ENCODE measurements at places on chromosomes 4 and X.

DNA sequence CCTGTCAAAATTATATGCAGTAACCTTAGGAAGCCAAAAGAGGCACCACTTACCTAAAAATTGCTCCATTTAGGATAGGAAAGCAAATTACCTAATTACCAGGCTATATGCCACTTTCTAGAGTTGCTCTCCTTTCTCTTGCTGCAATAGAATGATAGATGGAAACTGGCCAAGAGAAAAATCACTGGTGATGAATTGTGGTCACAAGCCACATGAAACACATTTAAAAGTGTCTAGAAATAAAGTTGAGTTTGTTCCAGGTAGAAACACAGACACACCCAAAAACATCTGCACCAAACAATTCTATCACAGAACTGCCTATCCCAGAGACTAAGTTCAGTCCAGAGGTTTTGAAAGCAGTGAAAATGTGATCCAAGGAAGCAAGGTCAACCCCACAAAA lies 337.7 kb downstream of the PCDH19 start:
- DNase-seq: no peak

DNA sequence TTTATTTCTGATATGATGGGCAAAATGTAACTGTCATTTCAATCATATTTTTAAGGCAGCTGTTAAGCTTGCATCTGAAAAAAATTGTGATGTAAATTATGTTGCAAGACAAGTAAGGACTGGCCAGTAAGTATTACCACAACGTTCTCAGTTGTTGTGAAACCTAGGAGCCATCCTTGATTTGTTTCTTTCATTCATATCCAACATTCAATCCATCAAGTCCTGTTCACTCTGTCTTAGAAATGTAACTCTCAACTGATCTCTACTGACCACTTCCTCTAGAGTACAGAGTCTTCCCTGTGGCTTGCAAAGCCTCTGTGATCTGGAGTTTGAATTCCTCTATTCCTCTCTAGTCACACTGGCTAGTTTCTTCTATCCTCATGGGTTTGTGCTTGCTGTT lies 161.4 kb upstream of the MAD2L1 start:
- DNase-seq: no peak

DNA sequence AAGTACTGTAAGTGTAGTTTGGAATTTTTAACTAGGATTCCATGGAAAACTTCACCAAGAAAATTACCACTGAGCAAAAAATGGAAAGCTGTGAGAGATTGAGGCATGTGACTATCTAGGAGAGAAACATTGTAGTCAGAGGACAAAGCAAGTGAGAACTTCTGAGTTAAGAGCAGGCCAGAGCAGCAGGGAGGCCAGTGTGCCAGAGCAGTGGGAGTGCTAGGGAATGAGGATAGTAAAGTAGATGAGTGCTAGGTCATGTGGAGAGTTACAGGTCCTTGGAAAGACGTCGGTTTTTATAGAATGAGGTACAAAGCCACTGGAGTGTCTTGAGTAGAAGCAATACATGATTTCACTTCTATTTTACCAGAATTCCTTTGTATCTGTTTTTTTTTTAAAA lies 52.7 kb upstream of the FAT4 start:
- no peak for DNase-seq

DNA sequence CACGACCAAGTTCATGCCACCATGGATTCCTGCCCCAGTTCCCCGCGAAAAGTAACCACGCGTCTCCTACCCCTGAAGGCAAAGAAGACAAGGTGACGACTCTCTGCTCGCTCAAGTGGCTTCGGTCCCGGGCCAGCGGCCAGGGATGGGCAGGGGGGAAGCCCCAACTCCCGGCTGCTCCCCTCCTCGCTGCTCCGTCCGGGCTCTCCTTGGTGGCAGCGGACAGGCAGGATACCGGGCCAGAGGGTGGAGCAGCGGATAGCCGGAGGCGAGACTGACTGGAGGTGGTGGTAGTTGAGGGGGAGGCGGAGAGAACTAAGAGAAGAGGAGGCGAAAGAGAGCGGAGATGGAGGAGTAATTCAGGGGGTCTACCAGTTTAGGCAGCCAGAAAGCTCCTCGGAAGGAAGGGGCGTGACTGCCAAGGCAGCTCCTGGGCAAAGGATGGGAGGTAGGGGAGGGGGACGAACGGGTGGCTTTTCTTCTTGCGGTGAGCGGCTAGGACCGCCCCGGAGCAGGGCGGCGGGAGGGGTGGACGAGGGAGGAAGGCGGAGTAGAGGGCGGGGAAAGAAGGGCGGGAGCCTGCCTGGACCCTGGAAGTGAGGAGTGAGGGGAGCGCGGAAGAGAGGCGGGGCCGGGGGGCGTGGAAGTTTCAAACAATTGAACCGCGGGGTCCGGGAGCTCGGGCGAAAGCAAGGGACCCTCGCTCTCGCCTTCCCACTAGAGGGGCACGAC lies at the start of gene AMOT:
Gene AMOT (minus strand): TSS at position 450 of the 732 bp plus-strand sequence. CDS start 17,705 bp downstream, outside the sequence.
- no peak for DNase-seq

- no peak for DNase-seq
Observed at GRCh38 chr4:187576751-187577150, 418.8 kb upstream of the ZFP42 start.

DNA sequence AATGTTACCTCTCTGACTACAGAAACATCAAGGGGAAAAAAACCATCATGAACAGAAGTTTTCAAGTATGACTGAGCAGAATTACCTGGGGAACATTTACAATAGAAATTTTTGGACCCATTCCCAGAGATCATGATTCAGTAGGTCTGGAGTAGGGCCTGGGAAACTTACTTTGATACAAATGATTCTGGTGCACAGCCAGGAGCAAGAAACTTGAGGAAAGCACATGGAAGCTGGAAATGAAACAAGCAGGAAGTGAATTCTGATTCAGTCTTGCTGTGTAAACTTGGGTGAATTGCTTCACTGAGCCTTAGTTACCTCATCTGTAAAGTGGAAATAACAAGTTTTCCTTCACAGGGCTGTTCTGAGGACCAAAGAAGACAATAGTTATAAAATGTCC lies 192.5 kb upstream of the TAPT1 start:
- no peak for DNase-seq

- no peak for DNase-seq
Observed at GRCh38 chr4:184815046-184815877, 10.5 kb downstream of the ACSL1 start.

Data from SK-N-MC (cell line).